ENCODE measurements at places on chromosomes 4 and X.

GRCh38 chrX:25175743-25176142 lies 160.0 kb upstream of the ARX start:
- DNase-seq = no peak

DNA sequence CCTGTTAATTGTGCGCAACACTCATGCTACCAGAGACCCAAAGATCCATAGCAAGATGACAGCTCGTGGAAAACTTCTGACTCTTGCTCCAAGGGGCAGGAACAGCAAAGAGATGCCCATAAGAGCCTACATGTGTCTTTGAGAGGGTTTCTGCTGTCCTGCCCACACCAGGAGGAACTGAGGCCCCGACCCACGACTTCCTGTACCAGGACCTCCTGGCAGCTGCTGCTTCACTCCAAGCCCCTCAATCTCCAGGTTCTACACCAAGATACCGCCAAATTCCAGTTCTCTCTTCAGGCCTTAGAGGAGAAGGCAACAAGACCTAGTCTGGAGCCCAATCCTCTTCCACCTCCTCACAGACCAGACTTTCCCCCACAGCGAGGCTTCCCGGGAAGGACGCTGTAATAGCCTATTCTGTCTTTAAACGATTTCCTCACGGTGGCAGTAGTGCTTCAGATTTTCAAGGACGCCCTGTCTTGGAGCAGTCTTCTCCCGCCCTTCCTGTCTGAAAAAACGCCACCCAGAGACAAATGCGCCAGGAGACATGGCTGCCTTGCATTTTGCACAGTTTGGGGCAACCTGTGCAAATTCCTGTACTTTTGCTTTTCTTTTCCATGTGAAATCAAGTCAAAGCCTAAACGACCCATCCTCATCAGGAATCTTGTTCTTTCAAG lies 230.2 kb upstream of the STK26 start:
- DNase-seq = peak; percentile 2

GRCh38 chrX:137431693-137432488 lies 134.0 kb upstream of the ZIC3 start:
- no peak for DNase-seq

GRCh38 chr4:183688216-183688615 lies 29.1 kb downstream of the TRAPPC11 start:
- no peak for DNase-seq

DNA sequence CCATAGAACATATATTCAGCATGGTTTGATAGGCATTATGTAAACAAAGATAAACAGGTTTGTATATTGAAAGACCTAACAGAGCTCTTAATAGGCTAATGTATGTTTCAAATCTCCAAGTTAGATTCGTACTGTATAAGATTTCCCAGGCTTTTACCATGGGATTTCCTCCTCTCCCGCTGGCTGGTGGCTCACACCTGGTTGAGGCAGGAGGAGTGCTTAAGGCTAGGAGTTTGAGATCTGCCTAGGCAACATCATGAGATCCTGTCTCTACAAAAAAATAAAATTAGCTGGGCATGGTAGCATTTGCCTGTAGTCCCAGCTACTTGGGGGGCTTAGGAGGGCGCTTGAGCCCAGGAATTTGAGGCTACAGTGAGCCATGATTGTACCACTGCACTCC lies 5.4 kb downstream of the CPE start:
- DNase-seq = no peak

DNA sequence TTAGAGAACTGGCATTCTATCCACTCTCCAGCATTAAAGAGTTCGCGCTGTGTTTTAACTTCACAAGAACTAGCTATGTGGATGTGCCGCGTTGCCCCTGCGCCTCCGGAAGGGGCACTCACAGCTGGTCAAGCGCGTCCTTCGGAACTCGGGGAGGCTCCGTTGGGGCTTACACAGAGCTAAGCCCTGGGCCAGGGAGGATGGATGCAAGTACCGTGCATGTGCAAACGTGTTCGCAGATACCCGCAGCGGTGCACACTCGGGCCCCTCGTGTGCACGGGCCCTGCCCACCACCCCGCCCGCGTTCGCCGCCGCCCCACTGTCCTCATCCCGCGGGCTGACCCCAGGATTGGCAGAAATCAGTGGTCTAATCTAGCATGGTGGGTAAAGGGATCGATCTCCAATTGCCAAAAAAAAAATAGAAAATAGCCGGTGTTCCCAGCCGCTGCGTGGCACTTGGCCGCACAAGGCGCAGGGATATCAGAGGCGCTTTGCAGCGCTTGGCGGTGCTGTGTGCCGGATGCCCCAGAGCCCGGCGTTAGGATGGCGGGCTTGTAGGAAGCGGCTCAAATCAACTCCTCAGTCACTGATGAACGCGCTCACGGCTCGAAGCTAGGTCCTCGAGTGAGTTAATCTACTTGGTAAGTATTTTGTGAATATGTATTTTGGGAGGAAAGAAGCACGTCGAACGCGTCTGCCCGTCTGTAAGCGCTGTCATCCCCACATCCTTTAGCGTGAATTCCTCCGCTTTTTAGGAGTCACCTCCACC lies 989 bp upstream of the PCDH10 start:
- DNase-seq = peak; percentile 80

DNA sequence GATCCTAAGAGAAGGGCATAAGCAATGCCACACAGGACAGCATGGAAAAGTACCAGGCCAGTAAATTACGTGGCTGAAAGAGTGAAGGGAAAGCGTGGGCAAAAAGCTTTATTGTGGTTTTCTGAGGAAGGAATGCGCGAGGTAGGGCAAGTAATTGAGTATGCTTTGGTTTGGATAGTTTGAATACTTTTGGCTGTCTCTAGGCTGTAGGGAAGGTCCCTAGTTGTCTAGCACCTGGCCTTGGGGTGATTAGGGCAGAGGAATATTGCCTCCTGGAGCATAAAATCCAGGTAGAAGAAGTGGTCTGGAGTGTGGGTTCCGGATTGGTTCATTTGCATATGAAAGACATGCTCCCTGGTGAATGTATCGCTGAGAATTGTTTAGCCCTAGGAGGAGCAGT lies 46.4 kb upstream of the NALF2 start:
- DNase-seq = no peak

DNA sequence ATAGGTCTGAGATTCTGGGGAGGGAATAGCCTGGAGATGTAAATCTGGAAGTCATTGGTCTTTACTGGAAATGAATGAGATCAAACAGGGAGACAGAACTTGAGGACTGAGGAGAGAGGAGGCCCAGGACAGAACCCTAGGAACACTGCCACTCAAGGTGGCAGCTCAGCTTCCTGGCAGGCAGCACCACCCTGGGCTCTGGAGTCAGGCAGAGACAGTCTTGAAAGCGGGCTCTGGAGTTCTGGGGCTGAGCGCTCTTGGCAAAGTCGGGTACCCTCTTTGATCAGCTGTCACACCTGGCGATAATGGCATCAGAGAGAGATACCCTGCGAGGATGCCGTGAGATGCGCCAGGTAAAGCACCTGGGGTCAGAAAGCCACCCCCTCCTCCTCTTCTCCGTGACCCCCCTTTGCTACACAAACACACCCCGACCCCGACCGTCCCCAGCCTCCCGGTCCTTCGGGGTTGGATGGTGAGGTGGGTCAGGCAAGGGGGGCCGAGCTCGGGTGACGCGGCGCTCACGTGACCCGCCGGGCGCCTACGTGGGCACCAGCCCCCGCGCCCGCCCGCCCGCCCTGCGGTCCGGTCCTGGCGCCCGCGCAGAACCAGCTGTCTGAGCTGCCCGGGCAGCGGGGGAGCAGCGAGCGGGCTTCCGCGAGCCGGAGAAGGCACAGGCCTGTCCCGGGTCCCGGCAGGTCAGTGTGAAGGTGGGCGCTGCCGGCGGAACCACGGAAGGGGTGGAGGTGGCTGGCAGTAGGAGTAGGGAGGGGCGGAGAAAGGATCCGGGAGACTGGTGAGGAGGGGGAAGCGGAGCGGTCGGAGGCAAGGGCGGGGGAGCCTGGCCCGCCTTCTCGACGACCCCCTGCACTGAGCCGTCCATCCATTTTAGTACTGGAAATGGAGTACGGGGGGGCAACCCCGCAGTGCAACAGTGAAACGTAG lies at the start of gene TCEAL3:
Gene TCEAL3 (plus strand): TSS at position 600 of the 942 bp plus-strand sequence. CDS start 1,102 bp downstream, outside the sequence.
- peak; percentile 58 for DNase-seq

DNA sequence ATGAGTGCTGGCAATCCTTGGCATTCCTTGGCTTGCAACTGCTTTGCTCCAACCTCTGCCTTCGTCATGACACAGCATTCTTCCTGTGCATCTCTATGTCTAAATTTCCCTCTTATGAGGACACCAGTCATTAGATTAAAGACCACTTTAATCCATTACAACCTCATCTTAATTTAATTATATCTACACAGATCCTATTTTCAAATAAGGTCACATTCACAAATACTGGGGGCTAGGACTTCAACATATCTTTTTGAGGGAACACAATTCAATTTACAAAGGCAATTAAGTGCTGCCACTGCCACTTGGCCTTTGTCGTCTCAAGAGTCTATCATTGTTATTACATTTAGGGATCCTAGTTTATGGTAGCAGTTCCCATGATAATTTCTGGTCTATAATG lies 163.7 kb upstream of the PPP1R2C start:
- DNase-seq = no peak

DNA sequence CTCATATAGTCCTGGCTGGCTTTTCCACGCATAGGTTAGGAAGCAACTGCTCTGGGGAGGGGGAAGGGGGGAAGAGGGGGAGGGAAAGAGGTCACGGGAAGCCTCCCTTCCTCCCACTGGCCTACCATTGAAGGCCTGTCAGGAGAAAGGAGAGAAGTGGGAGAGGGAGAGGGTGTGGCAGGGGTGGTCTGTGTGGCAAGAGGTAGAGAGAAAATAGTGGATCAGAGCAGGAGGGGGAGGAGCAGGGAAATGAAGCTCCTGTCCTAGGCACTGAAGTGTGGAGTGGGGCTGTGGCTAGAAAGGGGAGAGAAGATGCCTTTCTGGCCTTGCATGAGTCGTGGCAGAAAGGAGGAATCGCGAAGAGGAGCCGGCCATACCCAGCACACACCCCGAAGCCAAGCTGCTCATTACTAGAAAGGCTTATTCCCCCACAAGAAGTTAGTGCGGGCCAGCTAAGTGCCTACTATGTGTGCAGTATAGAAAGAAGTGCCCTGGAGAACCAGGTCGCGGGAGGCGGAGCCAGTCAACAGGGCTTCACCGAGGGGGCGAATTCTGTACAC lies 1.1 kb upstream of the TMEM164 start:
- no peak for DNase-seq

GRCh38 chr4:139776235-139776634 lies 110.6 kb downstream of the MGST2 start:
- no peak for DNase-seq
